NB4 (cell line): ENCODE measurements at places on chromosomes 5 and 9.

- peak; percentile 17 for DNase-seq
Measured at GRCh38 chr5:75052192-75053053, at the start of gene GCNT4. GCNT4 (minus strand) TSS chr5:75052558; CDS start chr5:75030037, 22,521 bp downstream.

GRCh38 chr9:3520564-3520963, 5.2 kb downstream of the RFX3 start:
- DNase-seq: no peak

DNA sequence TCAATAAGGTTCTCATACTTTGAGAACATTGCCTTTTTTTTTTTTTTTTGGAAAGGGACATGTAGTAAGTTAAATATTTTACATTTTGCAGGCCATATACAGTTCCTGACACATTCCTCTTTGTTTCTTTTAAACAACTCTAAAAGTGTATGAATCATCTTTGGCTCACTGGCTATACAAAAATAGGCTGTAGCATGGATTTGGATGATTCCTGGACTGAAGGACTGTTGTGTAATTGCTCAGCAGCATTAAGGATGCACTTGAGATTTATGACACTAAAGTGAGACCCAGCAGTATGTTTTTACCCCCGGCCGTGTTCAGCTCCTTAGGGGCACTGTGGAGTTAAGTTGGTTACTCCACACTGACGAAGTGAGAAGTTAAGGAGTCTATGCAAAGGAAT, 41.3 kb downstream of the VPS13A start:
- DNase-seq: no peak

DNA sequence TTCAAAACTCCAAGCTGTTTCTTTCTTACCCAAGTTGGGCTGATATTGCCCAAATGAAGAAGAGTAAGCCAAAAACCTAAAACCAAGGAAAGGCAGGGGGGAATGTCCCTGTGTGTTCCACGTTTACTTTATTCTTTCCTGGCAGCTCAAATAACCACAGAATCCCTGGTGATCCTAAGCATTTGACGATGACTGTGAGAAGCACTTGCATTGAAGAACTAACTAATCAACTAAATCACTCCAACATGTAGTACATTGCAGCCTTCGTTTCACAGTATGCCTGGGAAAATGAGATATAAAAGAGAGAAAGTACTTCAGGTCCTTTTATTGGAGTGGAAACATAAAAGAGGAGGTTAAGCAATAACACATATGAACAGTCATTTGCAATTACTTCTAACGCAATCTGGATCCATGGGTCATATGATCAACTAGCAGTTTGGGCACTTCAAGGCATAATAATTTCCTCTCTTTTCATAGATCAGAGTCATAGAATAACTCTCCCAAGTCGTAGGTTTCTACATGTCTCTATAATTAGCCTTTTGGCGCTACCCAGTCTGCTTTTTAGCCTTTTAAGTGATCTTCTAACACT, 338.4 kb downstream of the TMEM167A start:
- DNase-seq: no peak

DNA sequence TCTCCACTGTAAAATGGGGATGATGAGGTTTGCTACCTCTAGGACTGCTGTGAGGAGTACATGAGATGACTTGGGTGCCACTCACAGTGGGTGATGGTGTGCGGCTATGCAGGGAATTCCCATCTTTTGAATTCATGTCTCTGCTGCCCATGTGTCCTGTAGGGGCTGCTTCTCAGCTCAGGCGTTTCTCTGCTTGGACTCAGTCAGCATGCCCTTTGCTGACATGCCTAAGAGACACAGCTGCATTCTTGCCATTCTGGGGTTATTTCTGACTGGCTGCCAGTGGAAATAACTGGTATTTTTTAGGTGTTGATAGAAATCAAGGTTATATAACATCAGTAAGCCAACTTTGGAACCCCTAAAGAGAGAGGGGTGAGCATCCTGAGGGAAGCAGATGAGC, 24.3 kb upstream of the XPA start:
- no peak for DNase-seq

DNA sequence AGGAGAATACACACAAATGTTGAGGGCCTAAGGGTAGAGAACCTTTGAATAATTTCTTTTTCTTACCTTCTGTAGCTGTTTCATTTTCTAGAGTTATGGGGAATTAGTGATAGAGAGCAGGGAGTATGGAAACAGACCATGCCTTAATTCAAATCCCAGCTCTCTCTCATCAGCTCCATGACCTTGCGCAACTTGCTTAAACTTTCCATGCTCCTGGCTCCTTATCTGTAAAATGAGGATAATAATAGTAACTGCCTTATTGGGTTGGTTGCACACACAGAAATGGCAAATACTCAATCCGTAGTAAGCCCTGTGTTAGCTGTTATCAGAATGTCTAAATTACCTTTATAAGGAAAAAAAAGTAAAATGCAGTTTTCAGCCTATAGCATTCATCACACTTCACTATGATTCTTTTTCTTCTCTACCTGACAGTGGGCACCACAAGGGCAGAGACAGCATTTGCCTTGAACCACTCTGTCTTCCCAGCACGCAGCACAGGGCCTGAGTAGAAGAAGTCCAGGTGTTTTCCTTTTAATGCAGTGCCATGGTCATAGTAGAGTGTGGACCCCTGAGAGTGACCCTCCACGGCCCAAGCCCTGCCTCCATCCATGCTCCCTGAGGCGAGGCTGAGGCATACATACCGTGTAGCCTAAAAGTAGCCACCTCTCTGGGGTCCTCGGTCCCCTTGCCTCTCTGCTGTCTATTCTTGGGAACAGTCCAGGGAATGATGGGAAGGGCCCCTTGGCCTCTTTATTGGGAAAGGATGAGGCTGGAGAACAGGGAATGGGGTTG, 17.4 kb downstream of the C5orf15 start:
- no peak for DNase-seq

GRCh38 chr9:137460363-137461315, 1.5 kb upstream of the NSMF start:
- no peak for DNase-seq

DNA sequence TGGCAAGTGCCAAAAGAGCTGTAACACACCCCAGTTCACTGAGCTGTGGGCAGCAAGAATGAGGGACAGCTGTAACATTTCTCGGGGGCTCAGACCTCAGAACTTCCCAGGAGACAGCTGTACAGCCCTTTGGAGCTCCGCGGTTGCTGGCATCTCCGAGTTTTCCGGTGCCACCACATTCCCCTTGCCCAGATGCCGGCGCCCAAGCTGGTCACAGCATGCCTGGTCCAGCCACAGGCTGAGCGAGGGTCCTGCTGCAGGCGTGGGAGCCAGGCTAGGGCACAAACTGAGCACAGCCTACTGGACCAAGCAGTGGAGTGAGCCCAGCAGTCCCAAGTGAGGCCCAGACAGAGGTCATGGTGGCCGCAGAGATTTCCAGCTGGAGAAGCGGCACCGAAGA, 797.7 kb upstream of the EDIL3 start:
- DNase-seq: no peak

GRCh38 chr5:16067415-16067814, 112.2 kb downstream of the MARCHF11 start:
- no peak for DNase-seq

GRCh38 chr5:14356305-14356704, 213.2 kb downstream of the TRIO start:
- DNase-seq: no peak

- no peak for DNase-seq
Measured at GRCh38 chr9:93265301-93265971, 81.5 kb downstream of the WNK2 start.

DNA sequence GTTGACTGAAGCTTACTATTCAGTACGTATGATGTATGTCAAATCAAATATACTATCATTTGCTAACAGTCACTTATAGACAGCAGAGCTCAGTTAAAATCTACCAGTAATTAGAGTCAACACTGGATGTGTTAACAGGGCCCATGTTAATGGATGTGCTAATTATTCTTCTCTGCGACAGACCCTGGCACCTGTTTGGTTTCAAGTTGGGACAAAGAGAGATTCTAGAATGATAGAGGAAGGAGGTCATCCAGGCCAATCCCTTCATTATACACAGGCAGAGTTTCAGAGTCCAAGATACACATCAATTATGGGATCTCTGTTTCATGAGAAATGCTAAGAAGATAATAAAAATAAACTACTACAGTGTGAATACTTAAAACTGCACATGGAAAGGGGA, 615.0 kb downstream of the ZNF608 start:
- no peak for DNase-seq

GRCh38 chr5:18311266-18311665, 677.0 kb downstream of the TAF11L14 start:
- DNase-seq: peak; percentile 7

DNA sequence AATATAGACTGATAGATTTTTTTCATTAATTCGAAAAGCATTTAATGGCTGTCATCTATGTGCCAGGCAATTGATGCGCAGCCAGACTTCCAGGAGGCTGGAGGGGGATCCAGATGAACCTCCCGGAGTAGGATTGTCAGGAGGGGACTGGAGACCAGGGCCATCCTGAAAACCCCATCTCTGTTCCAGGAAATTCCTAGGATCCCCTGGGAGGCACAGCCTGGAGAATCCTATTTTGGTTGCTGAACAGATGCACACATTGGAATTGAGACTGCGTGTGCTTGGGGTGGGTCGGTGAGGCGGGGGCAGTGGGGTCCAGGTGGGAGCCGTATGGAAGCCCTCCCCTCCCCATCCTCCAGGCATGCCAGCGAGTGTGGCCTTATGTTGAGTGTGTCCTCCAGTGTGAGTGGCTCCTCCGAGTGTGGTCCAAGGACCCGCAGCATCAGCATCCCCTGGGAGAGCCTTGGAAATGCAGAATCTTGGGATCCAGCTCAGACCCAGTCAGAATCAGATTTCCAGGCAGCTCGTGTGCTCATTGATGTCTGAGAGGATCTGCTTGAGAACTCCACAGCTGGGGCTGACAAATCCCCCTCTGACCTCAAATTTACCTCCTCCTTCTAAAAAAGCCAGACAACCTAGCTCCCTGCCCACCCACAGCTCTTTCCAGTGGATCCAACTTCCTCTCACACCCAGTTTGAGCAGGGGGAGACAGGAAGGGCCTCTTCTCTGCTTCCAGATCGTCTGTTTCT, 38.7 kb downstream of the ROPN1L start:
- no peak for DNase-seq

DNA sequence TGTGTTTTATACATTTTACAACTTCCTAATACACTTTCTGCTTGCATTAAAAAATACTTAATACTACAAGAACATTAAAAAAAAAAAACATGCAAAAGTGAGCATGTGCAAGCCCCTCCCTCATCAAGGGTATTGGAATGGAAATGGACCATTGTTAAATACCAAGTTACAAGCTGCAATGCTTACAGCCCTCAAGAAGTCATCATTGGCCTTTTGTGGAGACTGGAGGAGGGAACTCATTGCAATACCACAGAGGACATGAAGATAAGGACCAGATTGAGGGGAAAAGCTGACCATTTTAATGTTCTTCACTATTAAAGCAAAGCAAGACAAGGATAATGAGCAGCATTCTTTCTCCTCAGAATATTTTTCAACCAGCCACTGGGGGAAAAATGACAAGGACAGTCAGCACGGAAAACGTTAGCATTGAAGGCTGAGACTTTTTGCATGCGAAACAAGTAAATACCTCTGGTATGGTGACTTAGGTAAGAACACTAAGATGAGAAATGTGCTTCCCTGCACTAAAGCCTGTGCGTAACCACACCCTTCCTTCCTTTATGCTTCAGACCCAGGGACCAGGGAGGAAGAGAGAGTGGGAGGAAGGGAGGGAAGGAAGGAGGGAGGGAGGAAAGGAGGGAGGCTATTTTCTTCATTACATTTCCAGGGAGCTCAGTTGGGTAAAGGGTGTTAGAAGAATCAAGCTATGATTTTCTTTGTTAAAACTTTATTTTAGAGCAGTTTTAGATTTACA, 141.1 kb upstream of the RAPGEF1 start:
- no peak for DNase-seq

- no peak for DNase-seq
Measured at GRCh38 chr5:112123086-112123485, 296.0 kb downstream of the EPB41L4A start.

DNA sequence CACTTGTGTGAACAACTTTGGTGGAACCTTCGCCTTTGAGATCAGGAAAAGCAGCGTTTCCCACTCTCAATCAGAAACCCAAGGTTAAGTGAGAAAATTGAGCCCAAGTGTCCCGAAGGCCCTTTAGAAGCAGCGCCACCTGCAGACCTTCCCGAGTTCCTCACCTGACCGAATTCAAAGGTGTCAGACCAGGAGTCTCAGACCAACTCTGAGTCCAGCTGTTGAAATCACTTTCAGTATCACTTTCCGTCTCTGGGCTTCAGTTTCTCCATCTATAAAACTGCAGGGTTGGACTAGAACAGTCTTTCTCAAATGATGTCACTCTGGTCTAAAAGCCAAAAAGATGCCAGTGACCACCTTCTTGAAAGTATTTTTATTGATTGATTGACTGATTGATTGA, 31.7 kb upstream of the GRHPR start:
- DNase-seq: peak; percentile 15

DNA sequence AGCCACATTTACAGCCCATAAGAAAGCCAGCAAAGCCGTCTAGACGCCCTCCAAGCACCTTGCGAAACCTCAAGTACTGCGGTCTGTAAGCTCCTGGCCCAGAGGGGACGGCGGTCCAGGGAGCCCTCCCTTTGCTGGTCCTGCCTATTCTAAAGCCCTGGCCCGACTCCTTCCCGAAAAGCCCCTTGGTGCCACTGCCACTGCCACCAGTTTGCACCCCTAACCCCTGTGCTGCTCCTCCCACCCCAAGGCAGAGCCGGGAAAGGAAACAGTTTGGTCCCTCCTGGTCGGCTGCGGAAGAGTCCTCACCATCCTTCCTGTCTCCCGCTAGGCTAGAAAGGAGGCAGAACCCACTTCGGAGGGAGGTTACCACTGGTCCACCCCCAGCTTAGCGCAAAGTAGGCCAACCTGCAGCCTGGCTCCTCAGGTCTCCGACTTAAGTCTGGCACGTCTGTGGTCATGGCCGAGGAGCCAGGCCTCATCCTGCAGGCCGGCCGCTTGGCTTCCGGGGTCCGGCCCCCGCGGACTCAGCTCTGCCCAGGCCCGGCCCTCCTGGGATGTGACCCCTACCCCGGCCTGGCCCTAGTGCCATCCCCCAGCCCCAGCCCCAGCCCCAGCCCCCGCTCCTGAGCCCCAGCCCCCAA, 916 bp downstream of the TOR1A start:
- DNase-seq: peak; percentile 89

- DNase-seq: peak; percentile 0
Measured at GRCh38 chr9:69497816-69498215, 172.8 kb downstream of the ENTREP1 start.

DNA sequence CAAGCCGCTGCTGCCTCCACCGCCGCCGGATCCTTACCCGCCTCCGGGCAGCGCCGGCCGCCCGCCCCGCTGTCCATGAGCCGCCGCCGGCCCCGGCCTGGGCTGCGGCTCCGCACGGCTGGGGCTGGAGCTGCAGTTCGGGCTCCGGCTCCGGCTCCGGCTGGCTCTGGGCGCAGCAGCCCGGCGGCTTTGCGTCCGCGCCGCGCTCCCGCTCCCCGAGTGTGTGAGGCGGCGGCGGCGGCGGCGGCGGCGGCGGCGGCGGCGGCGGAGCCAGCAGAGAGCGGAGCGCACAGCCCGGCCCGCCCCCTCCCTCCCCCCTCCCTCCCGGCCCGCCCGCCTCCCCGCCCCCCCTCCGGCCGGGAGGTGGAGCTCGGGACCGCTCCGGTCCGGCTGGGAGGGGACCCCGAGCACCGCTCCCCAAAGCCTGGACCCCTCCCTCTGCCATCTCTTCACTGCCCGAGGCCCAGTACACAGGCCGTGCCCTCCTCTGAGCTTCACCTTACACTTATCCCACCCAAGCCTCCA, at the start of gene PCDH1:
PCDH1 (minus strand) TSS at position 225 of the 525 bp plus-strand sequence; CDS start at position 77, 148 bp downstream.
- DNase-seq: no peak
